ENCODE measurements at places on chromosomes 6 and 20. TPM values are rescaled to one million over a fixed set of nuclear protein-coding genes. Genes with fewer than 3 reads are reported as not detected.
A peak's percentile ranks its signal among the peaks of the same experiment; 100 is the strongest.

FKBP1C gene
- total RNA-seq, result 1.1 TPM

GRCh38 chr6:1313384-1313766 lies 1.5 kb downstream of the FOXQ1 start:
- no peak for DNase-seq

DNA sequence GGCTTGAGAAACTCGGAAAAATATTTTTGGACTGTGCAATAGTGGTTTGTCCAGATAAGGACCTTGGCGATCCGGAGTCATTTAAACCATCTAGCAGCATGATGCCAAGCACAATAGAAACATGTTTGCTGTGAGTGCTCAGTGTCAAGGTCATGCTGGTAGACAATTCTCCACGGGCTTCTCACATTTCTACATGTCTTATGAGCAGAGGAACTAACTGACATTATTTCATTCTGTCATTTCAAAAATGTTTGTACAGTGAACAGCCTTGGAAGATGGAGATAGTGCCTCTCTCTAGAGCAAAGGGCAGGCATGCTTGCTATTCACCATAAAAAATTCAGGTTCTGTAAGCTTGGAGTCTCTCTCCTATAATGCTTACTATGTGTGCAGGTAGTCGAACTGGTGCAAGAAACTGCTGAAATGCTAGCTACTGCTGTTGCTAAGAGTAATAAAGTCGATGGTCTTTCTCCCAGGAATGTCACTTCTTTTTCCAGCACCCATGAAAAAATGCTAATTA lies 25.4 kb upstream of the CCN2 start:
- no peak for DNase-seq

OR2H2 gene
- total RNA-seq, result not detected

- DNase-seq, result no peak
Observed at GRCh38 chr20:33602826-33603590, 59.1 kb upstream of the C20orf144 start.

DNA sequence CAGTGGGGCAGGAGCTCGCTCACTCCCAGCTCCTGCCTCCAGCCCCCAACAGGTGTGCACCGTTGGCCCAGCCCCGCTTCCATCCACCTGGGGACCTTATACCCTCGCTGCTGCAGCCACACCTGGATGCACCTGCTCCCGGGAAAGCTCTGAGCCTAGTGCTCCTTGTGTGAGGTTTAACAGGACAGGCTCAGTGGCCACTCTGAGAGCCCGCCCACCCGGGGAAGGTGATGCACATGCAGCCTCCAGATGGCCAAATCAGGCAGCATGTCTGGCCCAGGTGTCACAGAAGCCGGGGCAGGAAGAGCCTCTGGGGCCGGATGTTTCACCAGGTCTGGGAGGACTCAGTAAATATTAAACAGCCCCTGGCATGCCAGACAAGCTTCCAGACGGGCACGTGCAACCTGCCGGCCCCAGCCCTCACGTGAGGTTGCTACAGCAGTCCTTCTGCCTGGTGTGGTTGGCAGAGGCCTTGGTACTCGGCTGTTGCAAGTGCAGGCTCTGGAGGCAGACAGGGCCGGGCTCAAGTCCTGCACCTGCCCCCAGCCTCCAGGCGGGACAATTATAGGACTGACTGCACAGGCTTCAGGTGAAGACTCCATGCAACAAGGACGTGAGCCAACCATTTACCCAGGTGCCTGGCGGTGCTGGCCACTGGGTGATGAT lies 66.9 kb downstream of the RIPOR3 start:
- DNase-seq, result no peak

DNA sequence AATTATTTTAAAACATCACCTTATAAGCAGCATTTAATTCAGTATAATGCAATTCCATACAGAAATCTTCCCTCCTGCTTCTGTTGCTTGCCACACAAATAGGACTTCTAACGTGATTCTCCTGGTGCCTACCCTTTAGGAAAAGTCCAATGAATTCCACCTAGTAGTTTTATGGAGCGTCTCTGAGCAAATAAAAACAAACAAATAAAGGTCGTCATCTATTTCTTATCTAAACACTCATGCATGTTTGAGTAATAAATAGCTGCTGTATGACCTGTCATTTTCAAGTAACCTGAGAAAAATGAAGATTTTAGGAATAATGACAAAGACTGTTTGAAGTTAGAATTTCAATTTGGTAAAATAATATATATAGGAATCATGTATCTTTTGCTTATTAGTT lies 102.7 kb downstream of the BMP5 start:
- DNase-seq, result no peak

OR12D3 gene
- not detected for total RNA-seq

- DNase-seq, result peak; percentile 37
Observed at GRCh38 chr20:36097337-36098151, 57.0 kb upstream of the EPB41L1 start.

DNA sequence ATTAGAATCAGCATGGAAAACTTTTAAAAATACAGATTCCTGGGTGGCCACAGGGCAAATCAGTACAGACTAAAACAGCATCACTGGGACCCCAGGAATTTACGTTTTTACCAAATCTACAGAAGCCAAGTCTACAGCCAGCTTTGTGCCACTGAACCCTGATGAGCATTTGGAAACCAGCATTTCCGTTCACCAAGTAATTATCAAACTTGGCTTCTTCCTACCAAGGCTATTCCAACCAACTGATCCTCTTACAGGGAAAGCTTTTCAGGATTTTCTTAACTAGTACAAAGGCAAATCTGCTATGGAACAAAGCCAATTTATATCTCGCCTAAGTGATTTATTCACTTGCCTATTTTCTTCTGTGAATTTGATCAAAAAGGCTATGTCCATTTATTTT lies 47.0 kb downstream of the PLAGL1 start:
- no peak for DNase-seq

GRCh38 chr20:41317546-41318270 lies at the start of gene ZHX3:
TSS of gene ZHX3 (minus strand) at chr20:41317731. CDS start at chr20:41204916, 112,815 bp downstream.
- peak; percentile 91 for DNase-seq

DNA sequence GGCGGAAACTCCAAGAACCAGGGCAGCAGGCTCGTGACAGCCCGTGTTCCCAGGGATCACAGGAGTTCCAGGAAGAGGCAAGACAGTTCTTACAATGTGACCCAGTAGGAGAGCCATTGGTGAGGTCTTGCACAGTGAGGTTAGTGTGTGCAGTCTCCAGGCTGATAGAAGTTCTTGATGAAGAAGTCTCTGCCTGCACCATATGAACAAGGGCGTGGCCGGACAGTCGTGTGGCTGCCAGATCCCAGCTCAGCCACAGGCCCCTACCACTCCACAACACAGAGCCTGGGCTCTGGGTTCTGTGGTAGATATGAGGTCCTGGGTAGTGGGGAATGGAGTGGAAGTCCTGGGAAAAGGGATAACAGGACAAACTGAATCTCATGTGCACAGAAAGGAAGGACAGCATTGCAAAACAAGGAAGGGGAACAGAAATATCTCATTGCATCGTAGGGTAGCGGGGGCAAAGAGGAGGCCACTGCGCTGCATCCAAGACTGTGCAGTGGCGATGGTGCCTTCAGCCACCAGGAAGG lies 65.2 kb downstream of the STX11 start:
- no peak for DNase-seq

GRCh38 chr20:49457444-49457843 lies 25.0 kb downstream of the KCNB1 start:
- DNase-seq, result no peak

RGS17 gene
- 0.24 TPM for total RNA-seq

- DNase-seq, result no peak
Observed at GRCh38 chr6:163095401-163095800, 319.1 kb upstream of the QKI start.

MCCD1 gene
- not detected for total RNA-seq

PGBD1 gene
- 4.0 TPM for total RNA-seq

GRCh38 chr20:16113736-16114135 lies 459.5 kb downstream of the KIF16B start:
- no peak for DNase-seq

- DNase-seq, result no peak
Observed at GRCh38 chr6:150579611-150580010, 20.1 kb upstream of the PLEKHG1 start.

APCDD1L gene
- total RNA-seq, result 36.8 TPM

GRCh38 chr6:110037726-110038295 lies 59.7 kb downstream of the GPR6 start:
- no peak for DNase-seq

DNA sequence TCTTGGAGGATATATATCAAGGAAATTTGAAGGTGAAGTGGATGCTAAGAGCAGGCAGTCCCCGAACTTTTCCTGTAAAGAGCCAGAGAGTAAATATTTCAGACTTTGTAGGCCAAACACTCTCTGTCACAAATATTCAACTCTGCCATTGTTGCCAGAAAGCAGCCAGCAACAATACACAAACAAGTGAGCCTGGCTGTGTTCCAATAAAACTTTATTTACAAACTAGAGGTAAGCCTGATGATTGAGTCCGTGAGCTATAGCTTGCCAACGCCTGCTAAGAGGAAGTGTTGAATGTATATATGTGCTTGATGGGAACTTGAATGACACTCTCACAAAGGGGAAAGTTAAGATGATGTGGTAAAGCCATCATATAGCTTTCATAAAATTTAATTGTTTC lies 166.0 kb upstream of the PLN start:
- no peak for DNase-seq

DNA sequence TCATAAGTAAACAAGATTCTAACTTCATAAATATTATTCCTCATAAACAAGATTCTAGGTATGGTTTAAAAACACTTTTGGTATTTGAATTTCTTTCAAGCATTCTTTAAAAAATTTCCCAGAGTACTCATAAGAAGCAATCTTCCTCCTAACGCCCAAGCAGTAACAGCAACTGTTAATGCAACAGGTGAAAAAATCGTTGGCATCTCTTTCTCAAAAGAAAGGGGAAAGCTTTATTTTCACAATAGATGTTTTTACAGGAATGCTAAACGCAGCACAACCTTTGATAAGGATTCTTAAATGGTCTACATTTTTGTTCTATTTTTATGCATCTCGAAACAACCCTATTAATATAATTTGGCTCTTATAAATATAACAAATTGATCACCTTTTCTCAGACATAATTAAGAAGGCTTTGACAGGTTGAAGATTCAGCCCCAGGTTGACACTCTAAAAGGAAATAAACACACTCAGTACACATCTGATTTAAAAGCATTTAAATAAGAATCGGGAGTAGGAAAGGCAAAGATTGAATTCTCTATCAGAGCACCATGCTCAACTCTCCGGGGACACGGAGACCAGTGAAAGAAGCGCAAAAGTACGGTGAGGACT lies 634 bp downstream of the AHI1 start:
- DNase-seq, result no peak

Measured in HFFc6 (cell line).